NCI-H82 (cell line): ENCODE measurements at places on chromosomes 5 and 9.

DNA sequence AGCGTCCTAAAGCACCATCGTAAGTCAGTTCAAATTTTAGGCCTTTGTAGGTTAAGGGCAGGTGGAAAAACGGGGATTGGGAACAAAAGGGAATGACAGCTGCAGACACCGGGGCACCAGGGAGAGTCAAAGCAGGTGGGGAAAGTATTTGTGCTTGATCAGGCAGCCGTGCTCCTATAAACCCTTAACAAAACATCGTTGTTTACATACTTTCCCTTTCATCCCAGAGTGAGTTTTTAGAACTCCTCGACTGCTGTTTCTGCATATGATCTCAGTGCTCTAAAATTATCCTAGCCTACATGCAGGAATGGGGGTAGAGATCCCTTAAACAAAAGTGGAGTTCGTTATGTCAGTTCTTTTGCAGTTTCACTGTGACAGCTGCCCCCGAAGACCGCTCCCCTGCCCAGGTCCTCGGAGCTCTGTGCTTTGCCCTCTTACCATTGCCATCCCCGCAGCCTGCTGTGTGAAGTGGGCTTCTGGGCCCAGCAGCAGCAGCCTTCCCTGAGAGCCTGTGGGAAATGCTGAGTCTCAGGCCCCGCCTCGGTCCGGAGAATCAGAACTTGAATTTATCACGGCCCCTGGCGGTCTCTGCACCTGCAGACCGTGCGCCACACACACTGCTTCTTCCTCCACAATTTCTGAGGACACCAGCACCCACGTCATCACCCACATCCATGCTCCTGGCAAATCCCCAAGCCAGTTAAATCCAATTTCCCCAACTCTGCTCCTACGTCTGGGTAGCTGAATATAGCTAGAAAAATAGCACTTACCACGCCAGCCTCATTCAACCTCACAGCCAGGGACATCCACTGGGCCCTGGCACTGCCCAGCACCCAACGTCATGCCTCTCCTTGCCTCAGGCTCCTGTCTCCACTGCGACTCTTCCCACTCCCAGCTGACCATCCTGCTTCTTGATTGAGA is 86.8 kb downstream of the NSUN2 start:
- peak; percentile 27 for DNase-seq

GRCh38 chr5:9766581-9766980 is 136.4 kb upstream of the TAS2R1 start:
- DNase-seq, result no peak

- no peak for DNase-seq
Observed at GRCh38 chr9:37036776-37037502, 2.9 kb upstream of the PAX5 start.

DNA sequence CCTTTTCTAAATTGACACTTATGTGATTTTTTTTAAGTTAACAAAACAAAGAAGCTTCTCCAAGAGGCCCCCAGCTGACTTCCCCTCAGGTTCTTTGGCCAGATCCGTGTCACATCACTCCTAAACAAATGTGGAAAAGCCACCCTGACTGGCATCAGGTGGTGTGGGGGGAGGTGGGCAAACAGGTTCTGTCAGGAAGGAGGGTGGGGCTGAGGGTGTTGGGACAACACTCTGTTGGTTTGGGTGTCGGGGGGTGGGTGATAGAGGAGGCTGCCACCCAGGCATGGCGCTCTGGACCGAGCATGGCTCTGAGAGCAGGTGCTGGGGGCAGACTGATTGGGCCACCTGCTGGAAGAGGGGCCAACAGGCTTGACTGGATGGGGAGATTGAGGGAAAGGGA is 210.9 kb downstream of the HSPA4 start:
- DNase-seq, result no peak

DNA sequence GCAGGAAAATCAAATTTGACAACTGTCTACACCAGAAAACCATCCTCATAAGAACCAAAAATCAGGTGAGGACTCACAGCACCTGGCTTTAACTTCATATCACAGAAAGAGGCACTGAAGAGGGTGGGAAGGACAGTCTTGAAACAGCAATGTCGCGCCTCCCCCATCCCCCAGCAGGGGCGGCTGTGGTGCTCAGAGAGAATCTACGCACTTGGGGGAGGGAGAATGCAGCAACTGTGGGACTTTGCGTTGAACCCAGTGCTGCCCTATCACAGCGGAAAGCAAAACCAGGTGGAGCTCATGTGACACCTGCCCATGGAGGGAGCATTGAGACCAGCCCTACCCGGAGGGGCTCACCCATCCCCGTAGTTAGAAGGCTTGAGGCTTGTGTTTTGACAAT is 191.8 kb downstream of the MSX2 start:
- DNase-seq, result no peak

- no peak for DNase-seq
Observed at GRCh38 chr9:112032009-112032408, 135.4 kb downstream of the UGCG start.

DNA sequence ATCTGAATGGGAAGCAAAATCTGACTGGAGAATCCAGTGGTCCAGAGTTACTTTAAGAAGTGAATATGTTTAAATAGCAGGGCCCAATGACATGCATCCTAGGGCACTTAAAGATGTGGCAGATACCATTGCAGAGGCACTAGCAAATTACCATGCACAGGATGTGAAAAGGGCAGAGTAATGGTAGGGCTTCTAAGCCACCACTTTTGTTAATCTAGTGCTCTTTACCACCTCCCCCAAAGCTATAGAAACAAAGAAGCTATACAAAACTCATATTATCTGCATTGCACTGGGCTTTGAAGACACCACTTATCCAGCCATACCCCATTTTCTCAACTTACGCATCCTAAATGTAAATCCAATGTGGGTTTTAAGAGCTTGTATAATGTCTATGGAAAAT is 81.2 kb downstream of the ZCCHC7 start:
- no peak for DNase-seq

- DNase-seq, result no peak
Observed at GRCh38 chr9:133255371-133256135, 19.4 kb downstream of the ABO start.

DNA sequence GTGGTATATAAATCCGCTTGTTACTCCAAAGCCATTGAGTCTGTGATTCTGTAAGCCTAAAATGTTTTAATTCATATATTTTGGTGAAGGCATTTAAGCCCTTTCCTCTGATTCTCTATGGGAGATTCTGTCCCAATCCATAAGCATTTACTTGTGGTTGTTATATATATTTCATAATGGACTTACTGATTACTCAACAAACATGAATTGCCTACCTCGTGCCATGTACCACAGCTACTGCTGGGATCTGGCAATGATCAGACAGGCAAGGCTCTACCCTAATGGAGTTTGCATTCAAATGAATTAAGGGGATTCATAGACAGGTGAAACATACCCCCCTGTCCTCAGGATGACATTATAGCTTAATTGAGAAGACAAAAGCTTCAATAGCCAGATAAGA is 54.5 kb downstream of the C9orf152 start:
- DNase-seq, result no peak

DNA sequence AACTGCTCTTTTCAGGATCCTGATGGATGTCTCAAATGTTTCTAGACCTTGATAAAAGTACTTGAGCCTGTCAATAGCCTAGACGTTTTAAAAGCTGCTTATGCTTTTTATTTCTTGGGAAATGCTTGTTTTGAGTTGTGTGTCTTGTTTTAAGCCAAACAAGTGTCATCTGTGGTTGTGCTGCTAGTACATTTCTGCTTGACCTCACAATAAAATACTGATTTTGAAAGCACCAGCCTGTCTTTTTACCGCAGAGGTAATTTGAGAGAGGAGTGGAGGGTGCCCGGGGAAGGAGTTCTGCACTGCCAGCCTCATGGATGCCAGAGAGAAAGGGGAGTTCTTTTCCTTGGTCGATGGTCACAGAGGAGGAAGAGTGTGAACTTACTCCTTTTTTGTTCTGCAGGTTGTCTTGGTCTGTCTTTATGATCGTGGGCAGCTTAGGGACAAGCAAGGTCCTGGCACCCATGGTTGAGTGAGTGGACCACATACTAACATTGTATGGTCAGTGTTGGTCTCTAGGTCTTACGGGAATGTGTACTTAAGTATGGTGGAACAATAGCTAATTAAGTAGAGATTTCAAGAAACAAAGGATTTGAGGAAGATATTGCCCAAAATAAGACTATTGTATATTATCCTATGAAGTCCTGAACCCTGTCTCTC is 61.0 kb downstream of the TRIO start:
- no peak for DNase-seq

GRCh38 chr9:81825846-81826516 is 102.2 kb upstream of the SPATA31D4 start:
- no peak for DNase-seq

DNA sequence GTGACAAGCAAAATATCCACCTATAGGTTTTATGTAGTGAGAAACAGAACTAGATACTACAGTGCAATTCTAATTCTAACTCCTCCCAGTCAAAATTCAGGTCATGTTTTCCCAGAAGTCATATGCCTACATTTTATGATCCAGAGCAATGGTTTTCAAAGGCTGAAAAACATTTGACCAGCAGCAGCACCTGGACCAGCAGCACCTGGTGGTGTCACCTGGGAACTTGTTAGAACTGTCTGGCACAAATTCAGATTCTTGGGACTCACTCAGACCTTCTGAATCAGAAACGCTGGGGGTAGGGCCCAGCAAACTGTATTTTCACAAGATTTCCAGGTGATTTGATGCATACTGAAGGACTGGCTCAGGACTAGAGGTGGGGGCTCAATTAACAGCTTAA is 367.7 kb upstream of the RFX3 start:
- no peak for DNase-seq

DNA sequence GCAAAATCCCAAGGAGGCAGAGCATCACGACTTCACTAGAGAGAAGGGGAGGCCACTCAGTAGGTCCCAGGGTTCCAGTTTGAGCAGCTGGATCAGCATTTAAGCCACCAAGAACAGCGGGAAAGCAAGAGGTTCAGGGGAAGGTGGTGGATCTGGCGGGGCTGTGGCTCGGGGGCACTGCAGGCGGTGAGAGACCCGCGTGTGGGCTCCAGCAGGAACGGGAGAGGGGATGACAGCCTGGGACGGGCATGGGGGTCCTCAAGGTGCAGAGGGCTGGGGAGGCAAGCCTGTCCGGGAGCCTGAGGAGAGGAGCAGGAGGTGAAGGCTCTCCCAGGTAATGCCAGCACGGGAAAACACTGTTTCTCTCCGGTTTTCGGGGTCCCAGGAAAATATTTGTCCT is 123.6 kb downstream of the IRX2 start:
- DNase-seq, result no peak

- DNase-seq, result no peak
Observed at GRCh38 chr5:95883185-95884016, 60.9 kb upstream of the GLRX start.

- no peak for DNase-seq
Observed at GRCh38 chr9:107368696-107369095, 85.6 kb downstream of the RAD23B start.

DNA sequence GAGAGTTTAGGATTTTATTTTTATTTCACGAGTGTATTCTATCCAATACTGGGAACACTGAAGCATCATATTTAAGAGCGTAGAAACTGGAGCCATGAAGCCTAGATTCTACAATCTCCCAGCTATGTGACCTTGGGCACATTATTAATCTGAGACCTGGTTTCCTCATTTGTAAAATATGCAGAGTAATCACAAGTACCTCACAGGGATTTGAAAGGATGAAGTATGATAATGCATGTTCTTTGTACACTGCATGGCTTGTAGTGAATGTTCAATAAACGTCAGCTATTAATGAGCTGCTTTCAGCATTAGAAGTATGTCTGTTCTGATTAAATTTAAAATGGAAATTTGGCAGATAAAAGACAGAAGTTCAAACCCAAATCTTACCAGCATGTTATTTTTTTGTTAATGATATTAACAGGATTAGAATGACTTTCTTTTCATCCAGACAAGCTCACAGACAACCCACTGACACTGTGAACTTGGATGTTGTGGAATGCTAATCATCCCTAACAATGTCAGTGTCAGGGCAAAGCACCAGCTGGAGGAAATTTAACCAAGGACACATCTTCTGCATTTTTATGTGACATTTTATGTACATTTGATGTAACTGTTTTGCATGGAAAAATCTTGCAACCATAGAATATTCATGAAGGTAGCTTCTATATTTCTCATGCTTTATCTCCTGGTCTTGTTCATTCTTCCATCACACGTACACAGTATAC is 27.1 kb upstream of the CTXN3 start:
- DNase-seq, result no peak

GRCh38 chr5:85428426-85428934 is 1043.8 kb upstream of the EDIL3 start:
- DNase-seq, result no peak

GRCh38 chr9:16154521-16155078 is 601.8 kb downstream of the CCDC171 start:
- DNase-seq, result peak; percentile 83

- DNase-seq, result no peak
Observed at GRCh38 chr9:68775003-68775730, 70.1 kb downstream of the PIP5K1B start.

GRCh38 chr9:113931140-113931539 is 55.0 kb downstream of the ZNF618 start:
- DNase-seq, result peak; percentile 81

DNA sequence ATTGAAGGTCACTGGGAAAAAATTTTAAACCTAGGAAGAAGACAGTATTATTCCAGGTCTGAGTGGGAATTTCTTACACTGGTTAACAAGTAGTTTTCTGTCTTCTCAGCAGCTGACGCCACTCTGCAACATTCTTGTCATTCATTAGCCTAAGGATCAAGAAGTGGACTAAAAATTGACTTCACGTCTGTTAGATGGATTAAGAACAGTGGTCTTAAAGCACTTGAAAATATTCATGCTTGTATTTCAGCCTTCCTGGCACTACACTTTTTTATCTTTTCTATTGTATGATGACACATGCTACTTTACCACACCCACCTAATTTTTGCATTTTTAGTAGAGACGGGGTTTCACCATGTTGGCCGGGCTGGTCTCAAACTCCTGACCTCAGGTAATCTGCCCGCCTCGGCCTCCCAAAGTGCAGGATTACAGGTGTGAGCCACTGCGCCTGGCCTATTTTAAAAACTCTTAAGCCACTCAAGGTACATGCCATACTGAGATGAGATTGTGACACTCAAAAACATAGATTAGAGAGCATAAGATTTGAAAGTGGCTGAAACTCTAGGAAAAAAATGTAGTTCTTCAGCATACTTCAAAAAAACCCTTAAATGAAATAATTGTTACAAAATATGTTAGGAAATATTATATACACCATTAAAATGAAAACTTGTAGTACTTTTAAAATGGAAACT is 8.4 kb downstream of the MATR3 start:
- DNase-seq, result no peak

DNA sequence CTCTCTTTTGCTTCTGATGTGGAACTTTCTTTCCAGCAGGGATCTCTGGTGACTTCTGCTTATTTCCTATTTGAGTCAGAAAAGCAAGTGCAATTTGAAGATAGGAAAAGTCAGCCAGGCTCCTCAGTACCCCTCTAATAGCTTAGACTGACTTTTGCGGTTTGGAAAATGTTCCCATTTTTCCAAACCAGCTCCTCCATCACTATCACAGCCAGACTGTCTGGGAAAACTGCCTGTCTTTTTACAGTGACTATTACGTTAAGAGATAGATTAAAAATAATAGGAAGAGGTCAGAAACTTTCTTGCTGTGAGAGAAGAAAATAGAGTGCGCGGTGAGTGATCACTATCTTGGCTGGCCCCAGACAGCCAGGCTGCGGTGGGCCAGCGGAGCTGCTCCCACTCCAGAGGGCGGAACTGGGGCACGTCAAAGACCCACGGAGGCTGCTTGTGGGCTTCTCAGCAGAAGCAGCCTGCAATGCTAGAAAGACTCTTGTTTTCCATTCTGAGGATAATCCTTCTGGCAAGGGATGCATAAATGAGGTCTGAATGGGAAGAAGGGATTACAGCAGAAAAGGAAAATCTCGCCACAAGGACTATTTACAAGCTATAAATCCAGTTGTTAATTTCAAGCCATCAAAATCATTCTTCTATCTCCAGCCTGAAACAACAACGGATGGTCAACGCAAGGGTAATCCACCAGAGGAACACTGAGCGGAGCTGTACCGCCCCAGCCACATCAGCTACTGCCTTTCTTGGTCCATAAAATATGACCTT is 151.0 kb upstream of the MSX2 start:
- DNase-seq, result peak; percentile 15
